ENCODE measurements at places on chromosomes 2 and 18.
A peak's percentile ranks its signal among the peaks of the same experiment; 100 is the strongest.

GRCh38 chr2:157492189-157492773 lies 48.4 kb upstream of the CYTIP start:
- DNase-seq = peak; percentile 60

GRCh38 chr2:215772003-215772402 lies 241.3 kb downstream of the MREG start:
- no peak for DNase-seq

GRCh38 chr2:98959810-98960507 lies 23.9 kb upstream of the CRACDL start:
- DNase-seq = no peak

DNA sequence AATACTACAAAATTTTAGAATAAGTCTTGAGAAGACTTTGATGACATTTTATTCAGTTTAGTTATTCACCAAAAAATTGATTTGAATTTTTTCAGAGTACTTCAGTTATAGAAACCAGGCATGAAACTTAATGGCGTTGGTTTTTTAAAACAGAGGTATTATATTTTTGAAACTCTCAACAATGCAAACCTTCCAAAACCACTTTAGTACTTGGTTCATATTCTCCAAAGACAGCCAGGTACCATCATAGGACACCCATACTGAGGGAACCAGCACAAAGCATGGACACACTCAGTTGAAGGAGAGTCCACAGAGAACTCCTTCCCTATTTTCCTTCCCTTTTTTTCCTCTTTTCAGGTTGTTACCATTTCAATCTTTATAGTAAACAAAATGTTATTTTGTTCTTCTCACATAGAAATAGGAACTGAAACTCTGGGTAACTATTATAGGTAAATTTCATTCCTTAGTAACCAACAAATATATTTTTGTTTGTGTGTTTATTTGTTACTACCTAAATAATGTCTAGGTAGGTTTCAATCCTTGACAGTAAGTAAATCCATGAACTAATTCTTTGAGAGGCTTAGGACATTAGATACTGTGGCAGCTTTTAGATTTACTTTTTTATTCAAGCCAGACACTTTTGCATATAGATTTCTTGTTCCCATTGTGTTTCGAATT lies 95.8 kb downstream of the TMEFF2 start:
- no peak for DNase-seq

GRCh38 chr18:28691496-28691840 lies 514.5 kb upstream of the CDH2 start:
- no peak for DNase-seq

GRCh38 chr2:169709331-169709730 lies 15.1 kb downstream of the PHOSPHO2 start:
- no peak for DNase-seq

DNA sequence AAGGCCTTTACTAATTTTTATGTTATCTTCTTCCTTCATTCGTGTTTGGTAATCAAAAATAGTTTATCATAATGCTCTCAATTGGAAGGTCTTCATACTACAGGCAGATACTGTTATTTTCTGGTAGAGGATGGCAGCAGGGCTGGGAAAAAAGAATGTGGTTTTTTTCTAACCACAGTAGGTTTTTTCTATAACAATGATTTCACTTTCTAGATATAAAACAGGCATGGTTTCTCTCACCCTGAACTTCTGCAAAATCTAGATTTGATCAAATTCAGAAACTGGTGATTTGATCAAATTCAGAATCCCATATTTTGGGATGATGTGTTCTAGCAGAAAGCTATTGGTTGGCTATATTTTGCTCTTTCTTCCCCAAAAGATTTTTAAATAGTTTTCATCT lies 27.6 kb downstream of the BCL11A start:
- DNase-seq = no peak

All from NCI-H1930 (cell line).